ENCODE measurements at places on chromosomes 7 and 10.

GRCh38 chr7:74293577-74293908 is 4.3 kb downstream of the CLIP2 start:
- no peak for DNase-seq

- no peak for DNase-seq
These were observed 114.2 kb downstream of the TAF3 start for GRCh38 chr10:7932301-7933036.

DNA sequence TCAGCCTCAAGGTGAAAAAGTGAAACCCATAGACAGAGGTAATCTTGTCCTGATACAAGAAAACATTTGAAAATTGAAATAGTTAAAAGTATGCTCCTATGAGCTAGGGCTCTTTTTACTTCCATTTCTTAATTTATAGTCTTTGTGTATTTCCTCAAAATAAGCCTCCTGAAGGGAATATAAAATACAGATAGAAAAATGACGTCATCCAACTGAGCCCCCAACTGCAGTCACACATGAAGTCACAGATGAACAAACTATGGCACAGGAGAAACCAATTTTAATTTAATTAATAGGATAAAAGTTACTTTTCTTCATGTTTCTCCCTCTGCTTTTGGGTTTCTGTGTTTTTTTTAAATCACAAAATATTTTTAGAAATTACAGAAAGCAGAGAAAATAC is 280.3 kb downstream of the HTR7 start:
- no peak for DNase-seq

- no peak for DNase-seq
These were observed 23.7 kb upstream of the SEPTIN7 start for GRCh38 chr7:35777121-35777520.

DNA sequence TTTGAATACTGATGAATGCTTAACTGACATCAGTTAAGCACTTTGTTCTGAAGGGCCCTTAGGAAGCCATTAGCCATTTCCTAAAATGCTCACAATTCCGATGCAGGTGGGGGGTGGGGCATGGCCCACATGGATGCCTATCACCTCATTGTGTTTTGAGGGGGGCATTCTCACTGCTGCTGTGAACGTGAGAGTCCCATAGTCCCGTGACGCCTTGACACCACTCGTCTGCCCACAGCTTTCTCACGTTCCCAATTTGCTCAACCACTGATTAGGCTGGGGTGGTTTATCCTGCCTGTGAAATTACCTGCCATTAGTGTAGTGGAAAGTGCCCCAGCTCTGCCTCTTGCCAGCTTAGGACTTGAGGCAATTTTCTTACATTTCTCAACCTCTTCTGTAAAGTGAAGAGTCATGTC is 31.9 kb downstream of the DUSP5 start:
- DNase-seq, result no peak
